Stimulated activated CD8-positive, alpha-beta memory T cell treated with anti-CD3 and anti-CD28 coated beads, Interleukin-12 subunit alpha, Interleukin-12 subunit beta, amount 100 ng/mL, for 4 hours (primary cell): ENCODE measurements at places on chromosomes 1 and 21.
A peak's percentile ranks its signal among the peaks of the same experiment; 100 is the strongest.

DNA sequence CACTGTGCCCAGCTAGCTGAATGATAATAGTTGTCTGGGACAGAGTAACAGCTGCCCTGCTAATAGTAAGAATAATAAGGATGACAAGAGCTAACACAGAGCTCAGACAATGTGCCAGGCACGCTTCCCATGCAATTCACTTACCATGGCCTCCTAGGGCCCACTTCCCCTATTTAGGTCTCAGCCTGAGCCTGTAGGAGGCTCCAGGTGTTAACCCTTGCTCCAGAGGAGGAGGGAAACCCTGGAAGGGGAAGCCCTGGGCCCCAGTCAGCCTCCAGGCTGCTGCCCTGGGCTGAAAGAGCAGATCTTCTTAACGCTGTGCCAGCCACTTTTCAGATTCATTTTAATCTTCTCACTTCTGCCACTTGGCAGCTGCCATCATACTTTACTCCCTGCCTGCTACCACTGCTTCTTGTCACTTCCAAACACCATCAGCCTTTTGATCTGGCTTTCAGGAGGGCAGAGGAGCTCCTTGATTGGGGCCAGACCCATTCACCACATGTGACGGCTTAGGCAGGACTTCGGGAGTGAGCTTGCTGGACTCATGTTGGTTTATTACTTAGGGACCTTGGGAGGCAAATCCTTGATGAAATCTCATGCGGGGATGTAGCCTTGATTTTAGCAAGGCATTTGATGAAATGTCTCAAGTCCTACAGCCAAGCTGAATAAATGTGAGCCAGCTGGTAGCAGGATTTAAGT, 66.7 kb upstream of the PARP1 start:
- DNase-seq: no peak

DNA sequence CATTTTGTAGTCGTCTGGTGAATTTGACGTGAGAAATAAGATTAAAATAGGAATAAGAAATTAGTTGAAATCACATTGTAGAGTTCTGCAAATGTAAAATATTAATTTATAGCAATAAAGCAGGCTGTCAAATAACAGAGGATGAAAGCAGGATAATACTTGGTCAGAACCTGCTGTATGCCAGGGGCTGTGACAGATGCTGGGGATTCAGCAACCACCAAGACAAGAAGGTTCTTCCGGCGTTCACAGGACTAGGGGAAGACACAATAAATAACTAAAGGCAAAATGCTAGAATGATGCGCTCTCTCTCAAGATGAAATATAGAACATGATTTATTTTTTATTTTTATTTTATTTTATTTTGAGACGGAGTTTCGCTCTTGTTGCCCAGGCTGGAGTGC, 6.8 kb upstream of the PARK7 start:
- DNase-seq: no peak

DNA sequence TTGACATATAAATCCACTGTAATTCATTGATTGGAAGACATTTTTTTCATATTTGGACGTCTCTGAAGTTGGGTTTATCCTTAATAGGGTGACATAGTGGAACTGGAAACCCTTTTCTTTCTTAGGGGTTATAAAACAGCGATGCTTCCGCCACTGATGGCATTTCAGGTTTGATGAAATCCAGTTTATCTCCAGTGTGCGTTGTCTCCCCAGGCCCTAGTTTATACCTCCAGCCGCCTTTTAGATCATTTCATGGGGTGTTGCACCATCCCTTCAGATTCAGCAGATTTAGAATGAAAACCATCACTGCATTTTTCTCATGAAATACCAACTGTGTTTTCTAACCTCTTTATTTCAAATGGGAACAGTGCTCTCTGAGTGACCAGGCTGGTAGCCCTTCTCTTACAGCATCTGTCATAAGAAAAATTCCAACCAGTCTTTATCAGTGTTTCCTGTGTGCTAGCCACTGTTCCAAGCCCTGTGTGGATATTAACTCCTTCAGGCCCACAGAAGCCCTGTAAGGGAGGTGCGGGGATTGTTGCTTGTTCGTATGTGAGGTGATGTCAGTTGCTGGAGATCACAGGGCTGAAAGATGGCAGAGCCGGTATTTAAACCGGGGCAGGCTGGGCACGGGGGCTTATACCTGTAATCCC, 19.0 kb downstream of the H6PD start:
- DNase-seq: no peak

DNA sequence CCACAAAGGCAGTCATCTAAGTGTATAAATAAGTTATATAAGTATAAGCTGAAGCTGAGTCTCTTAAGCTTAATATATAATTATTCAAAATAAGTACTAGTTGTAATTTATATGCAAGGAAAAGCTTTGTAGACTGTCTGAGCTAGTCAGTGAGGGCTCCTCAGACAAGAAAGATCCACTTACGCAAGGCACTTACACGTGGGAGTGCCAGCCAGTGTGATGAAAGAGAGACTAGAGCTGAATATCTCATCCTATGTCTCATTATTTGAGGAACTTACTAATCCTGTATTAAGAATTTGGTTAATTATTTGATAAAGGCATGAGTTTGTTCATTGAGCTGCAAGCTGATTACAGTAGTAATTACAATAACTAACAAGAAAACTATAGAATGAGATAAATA, 146.9 kb downstream of the PDE4B start:
- DNase-seq: no peak

DNA sequence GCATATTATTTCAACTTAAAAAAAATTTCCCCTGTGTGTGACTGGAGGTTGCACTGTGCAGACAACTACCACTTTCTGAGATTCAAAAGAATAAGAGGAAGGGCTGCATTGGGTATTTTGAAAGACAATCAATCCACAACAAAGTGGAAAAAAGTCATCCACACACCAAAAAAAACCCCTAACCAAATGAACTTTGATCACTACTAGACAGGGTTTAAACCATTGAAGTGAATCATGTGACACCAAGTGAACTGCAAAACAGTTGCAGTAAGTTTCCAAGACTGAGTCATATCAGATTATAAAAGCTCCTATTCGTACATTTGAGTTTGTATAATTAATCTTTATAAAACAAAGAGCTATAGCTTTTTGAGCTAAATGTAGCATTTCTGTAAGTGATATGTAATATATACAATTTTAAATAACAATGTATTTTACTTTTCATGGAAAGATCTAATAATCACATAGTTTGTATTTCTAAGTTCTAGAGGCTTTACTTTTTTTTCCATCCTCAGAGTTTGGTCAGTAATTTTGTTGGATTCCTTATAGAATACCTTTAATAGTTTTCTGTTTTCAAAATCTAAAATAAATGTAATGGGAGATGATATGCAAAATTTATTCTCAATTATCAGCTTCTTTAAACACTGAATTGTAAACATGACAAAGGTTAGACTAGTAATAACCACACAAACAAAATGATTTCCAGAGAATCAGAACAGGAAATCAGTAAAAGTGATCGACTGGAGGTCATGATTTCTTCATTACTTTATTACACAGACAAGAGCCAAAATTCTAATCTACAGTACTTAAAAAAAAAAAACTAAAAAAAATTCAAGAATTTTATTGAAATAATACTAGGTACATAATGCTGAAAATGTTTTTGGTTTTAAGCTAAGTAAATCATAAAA, 50.5 kb upstream of the GFI1 start:
- DNase-seq: no peak

GRCh38 chr1:155037043-155037442, 3.4 kb downstream of the DCST1 start:
- DNase-seq: no peak

DNA sequence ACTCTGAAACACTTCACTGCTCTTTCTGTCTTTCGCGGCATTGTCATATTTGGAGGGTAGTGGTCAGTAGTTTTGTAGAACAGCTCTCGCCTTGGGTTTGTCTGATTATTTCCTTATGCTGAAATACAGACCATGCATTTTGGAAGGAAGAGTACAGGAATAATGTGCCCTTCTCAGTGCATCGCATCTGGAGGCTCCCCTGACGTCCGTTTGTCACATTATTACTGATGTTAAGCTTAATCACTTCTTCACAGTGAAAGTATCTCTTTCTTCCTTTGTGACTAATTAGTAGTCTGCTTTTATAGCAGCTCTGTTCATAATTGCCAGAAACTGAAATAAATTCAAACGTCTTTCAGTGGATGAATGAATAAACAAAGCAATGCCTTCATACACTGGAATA, 85.7 kb upstream of the CXADR start:
- DNase-seq: no peak

DNA sequence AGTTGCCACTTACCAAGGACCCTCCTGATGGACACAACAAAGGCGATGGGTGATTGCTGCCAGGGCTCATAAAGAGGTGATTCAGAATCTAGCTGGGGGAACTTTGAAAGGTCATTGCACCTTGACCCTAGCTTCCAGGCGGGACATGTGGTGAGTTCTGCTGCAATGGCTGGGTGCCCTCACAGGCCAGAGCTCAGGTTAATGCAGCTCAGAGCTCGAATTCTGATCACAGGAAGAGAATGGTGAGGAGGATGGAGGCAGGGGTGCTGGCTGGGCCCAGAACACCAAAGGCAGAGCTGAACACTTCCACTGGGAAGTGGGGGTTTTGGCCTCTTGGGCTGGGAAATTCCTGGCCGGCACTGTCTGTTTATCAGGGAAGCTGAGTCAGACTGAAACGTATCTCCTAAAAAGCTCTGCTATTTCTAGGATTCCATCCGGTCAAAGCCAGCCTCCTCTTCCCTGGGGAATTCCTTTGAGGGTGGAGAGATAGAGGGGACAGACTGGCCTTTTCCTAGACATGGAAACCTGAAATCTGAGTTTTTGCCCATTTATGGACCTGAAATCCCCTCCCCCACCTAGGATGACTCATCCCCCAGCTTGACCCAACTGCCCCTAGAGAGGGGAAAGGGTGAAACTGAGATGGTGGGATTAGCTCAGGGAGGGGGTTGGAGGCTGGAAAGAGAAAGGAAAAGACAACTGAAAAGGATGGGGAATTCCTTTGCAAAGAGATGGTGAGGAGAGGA, 27.2 kb downstream of the NUAK2 start:
- no peak for DNase-seq

DNA sequence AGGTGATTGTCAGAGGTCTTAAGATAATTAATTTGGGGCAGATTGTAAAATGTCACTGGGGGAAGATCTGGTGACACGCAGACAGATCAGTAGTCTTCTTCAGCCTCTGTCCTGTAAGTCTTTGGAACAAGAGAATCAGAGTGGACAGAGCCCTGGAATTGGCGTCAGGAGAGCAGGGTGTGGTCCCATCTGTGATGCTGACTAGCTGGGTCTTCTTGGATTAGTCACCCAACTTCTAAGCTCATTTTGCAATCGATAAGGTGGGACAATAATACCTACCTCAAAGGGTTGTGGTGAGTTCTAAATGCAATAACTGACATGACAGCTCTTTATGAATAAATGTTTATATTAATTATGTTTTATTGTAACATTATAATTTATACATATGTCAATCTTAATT, 4.8 kb downstream of the FASLG start:
- no peak for DNase-seq

GRCh38 chr1:192522673-192523072, 52.9 kb upstream of the RGS1 start:
- DNase-seq: no peak

DNA sequence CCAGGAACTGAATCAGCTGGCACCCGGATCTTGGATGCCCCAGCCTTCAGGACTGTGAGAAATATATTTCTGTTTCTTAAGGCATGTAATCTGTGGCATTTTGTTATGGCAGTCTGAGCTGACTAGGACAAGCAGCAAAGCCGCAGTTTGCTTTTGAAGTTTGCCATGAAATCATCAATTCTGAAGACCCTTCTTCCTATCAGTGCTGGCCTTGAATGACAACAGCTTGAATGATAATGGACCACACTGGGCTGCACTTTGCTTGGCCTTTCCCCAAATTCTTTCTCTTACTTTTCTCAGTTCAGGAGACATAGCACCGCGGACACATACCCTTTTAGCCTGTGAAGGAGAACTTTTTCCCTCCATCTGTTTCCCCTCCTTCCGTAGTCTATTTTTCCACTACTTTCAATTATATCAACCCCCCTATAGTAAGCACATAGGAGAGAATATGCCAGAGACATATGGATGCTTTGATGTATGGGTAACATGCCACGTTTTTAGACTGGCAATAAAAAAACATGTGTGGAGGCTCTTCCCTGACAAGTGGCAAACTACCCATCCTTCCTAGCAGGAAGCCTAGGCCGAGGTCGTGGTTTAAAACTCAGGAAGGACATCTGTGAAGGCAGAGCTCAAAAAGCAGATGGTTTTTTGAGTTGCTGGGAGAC, 42.9 kb downstream of the HLX start:
- no peak for DNase-seq

DNA sequence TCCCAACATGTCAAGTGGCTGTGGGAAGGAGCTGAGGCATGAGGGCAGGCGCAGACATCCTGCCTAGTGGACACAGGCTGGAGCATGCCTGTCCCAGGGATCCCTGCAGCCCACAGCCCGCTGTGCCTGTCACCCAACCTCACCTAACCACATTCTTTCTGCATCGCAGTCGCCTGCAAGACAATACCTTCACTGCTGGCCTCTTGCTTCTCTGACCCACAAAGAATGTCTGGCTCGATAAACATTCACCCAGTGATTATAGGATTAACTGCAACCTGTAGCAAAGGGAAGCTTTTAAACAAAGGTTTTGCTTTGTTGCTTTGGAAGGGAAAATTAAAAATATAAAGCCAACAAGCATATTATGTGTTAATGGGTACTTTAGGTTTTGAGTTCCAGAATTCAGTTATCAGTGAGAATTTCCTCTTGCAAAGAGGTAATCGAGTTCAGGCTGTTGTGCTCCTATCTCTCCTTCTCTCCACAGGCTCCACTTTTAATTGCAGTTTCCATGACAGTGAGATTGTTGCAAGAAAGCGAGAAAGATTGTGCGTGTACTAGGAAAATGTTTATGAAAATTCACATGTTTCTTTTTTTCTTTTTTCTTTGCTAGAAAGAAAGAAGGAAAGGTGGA, 40.0 kb upstream of the ZNF648 start:
- DNase-seq: no peak

DNA sequence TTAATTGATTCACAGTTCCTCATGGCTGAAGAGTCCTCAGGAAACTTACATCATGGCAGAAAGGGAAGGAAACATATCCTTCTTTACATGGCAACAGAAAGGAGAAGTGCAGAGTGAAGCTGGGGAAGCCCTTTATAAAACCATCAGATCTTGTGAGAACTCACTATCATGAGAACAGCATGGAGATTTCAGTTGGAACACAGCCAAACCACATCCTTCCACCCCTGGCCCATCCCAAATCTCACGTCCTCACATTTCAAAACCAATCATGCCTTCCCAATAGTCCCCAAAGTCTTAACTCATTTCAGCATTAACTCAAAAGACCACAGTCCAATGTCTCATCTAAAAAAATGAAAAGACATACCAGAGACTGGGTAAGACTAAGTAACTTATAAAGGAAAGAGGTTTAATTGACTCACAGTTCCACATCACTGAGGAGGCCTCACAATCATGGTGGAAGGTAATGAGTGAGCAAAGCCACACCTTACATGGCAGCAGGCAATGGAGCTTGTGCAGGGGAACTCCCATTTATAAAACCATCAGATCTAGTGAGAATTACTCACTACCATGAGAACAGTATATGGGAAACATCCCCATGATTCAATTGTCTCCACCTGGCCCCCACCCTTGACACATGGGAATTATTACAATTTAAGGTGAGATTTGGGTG, 105.2 kb downstream of the MRPL39 start:
- peak; percentile 5 for DNase-seq

- DNase-seq: no peak
These were observed 16.7 kb downstream of the CHD5 start for GRCh38 chr1:6163191-6163972.
